Activated naive CD4-positive, alpha-beta T cell treated with anti-CD3 and anti-CD28 coated beads, Interleukin-2, amount 50 U/mL, for 72 hours (primary cell): ENCODE measurements at places on chromosomes 4 and X. TPM values are rescaled to one million over a fixed set of nuclear protein-coding genes. Genes with fewer than 3 reads are reported as not detected.
A peak's percentile ranks its signal among the peaks of the same experiment; 100 is the strongest.

The RENBP gene
- total RNA-seq: 16.1 TPM

The APELA gene
- not detected for total RNA-seq

GRCh38 chr4:52052475-52052780 is 1.3 kb downstream of the SPATA18 start:
- no peak for DNase-seq

The TRO gene
- 7.9 TPM for total RNA-seq

GRCh38 chr4:33400504-33400903 is 2680.3 kb downstream of the PCDH7 start:
- no peak for DNase-seq

The F8A3 gene
- total RNA-seq: 9.7 TPM

GRCh38 chrX:124383354-124383753 is 37.0 kb downstream of the SH2D1A start:
- DNase-seq: no peak

The TKTL2 gene
- not detected for total RNA-seq

- DNase-seq: no peak
Measured at GRCh38 chrX:16666541-16666940, 16.6 kb downstream of the S100G start.

The NSUN7 gene
- not detected for total RNA-seq

The IDUA gene
- 23.3 TPM for total RNA-seq

- no peak for DNase-seq
Measured at GRCh38 chr4:56220261-56220660, 167.0 kb downstream of the AASDH start.

DNA sequence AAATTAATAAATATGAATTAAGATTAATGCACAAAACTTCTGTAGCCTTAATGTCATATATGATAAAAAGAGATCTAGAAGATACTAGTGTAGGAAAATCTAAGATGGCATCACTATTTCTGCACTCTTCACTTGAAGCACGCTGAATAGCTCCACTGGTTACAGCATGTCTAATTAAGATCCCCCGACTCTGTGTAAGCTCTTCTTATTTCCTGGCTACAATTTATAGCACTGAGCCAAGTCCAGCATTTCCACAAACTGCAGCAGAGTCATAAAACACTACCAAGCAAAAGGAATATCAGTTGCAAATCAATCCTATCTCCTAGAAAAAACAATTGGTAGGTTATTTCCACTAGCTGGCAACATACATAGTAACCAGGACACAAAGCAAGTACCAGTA is 1.3 kb upstream of the CCNA2 start:
- DNase-seq: no peak

DNA sequence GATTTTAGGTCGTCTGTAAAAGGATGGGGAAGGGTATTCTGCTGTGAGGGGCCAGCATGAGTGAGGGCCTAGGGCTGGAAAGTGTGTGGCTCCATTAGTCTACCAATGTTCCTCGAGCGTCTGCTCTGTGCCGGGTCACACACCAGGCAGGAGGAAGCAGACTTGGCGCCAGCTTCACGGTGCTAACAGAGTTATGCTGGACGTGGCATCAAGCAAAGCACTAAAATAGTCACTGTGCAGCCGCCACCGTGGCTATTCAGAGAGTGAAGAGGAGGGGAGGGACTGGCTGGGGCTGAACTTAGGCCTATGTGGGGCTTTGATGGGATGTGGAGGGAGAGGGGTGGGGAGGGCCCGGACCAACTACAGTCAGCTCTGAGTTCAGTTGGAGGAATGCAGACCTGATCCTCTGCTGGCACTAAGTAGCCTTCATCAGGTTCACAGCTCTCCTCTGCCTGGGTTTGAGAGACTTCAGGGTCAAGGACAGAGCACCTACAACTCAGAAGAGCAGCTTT is 83.9 kb upstream of the MSX1 start:
- DNase-seq: no peak

The IL1RAPL2 gene
- not detected for total RNA-seq

DNA sequence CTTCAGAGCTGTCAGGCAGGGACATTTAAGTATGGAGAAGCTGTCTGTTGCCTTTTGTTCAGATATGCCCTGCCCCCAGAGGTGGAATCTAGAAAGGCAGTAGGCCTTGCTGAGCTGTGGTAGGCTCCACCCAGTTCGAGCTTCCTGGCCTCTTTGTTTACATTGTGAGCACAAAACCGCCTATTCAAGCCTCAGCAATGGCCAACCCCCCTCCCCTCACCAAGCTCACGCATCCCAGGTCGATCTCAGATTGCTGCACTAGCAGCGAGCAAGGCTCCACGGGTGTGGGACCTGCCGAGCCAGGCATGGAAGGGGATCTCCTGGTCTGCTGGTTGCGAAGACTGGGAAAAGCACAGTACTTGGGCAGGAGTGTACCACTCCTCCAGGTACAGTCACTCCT is 59.3 kb downstream of the ZNF674 start:
- DNase-seq: no peak

GRCh38 chr4:84597450-84597849 is 14.5 kb downstream of the CDS1 start:
- DNase-seq: no peak

DNA sequence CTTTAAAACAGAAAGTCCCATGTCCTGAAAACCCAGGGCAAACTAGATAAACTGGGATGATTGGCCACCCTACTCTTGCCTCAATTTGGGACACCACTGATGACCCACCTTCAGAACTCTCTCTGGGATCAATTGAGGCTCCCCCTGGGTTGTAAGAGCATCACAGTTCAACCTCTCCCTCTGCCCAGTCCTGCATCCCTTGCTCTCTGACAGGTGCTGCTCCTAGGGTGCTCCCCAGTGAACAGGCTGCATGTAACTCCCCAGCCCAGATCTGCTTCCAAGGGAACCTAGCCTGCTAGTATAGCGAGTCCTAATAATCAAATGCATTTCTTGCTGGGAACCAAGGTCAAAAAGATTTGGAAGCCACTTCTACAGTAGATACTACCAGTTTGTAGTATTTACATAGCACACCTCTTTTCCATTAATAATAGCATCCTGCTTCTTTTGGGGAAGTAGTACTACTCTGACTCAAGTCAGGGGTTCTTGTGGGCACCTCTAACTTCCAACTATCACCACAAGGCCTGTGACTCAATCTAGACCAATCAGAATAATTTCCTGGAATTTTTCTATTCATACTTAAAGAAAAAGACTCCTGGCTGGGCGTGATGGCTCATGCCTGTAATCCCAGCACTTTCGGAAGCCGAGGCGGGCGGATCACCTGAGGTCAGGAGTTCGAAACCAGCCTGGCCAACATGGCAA is 42.1 kb upstream of the SPINK2 start:
- DNase-seq: no peak

DNA sequence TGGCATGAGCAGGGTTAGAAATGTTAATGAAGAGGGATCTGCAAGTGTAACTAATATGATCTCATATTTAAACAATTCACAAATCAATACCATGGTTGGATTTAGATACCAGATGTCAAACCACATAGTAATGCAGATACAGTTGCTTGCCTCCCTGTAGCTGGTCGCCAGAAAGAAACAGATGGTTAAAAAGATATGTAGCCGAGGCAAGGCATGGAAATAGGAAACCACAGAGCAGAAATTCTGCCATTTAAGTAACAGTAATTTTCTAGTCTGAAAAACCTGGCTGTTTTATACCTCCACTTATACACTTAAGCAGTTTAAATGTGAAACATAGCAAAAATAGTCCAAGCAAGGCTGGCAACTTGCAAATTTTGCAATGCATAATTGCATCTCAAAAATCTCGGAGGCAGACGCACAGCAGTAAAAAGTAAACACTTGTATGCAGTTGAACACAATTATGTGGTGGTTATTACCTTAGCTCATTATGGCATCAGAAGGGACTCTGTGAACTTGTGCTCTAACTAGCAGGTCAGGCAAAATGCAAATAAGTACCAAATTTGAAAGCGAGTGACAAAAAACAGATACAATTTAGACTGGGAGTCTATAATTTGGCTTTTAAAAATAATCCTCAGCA is 126.8 kb downstream of the NAA11 start:
- DNase-seq: no peak

DNA sequence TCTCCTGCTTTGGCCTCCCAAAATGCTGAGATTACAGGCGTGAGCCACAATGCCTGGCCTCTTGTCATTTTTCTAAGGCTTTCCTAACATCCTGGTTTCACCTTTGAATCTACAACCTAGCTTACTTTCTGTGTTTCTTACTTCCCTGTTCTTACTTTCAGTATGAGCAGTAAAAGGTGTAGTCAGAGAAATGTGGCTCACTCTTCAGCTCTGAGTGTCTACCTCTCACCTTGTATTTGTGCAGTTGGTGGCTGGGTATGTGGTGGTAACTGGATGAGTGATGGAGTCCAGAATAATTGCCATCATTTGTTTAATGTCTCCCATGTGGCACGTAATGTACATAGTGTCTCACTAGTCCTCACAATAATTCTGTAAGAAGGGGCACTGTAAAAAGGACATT is 19.1 kb upstream of the CXCL11 start:
- DNase-seq: peak; percentile 50

DNA sequence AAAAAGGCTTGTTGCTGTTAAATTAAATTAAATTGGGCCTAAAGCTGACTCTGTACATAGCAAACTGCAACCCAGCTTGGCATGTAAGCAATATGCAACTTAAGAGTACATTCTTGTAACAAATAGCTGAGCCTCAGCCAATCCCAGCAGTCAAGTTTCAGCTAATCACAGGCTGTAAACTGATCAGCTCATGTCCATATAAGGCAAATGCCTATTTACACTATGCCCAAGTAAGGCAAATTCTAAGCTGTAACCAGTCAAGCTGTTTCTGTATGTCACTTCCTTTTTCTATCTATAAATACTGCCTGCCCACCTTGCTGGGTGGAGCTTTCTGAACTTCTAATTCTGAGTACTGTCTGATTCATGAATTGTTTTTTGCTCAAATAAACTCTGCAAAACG is 429.1 kb upstream of the FTHL17 start:
- no peak for DNase-seq

DNA sequence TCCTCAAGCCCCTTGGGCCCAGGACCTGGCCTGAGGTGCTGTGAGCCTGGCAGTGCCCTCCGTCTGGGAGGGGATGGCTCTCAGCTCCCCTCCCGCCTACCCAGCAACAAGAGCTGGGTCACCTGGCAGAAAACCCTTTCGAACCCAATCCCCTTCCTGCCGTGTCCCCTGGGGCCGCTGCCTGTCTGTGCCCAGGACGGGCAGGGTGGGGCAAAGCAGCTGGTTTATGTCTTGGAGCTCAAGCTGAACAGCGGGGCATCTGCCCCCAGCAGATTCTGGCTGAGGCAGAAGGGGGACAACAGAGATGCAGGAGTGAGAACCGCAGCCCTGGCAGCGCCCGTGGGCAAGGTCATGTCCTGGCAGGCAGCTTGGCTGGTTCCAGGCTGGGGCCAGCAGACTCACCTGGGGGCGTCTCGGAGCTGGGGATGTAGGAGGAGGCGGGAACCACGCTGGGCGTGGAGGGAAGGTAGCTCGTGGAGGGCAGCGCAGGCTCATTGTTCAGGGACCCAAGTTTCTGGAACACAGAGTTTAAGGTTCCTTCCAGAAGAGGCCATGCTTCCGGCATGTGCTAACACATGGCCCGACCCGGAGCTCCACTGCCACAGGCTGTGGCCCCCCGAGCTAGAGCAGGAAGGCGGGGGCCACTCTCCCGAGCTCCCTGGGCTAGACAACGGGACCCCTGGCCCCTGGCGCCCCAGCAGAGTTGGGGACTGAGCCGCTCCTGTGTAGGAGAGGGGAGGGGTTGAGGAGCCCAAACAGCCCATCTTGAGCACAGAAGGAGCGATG is 24.2 kb downstream of the NELFA start:
- DNase-seq: no peak

The FATE1 gene
- total RNA-seq: not detected

DNA sequence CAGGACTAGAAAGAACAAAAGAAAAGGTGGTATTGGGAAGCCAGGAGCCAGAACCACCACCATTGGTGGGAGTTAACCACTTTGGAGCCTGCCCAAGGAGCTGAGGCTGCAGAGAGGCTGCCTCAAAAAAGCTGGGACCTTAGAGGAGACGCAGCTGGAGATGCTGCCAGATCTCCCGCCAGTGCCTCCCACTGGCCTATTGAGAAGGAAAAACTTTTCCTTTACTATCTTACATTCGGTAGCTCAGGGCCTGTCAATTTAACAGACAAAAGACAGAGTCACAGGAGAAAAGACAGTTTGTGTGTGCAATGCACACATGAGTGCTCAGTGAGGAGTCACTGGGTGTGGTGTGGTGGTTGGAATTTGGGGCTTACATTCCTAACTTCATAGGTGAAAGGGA is 52.4 kb upstream of the HPSE start:
- DNase-seq: no peak

DNA sequence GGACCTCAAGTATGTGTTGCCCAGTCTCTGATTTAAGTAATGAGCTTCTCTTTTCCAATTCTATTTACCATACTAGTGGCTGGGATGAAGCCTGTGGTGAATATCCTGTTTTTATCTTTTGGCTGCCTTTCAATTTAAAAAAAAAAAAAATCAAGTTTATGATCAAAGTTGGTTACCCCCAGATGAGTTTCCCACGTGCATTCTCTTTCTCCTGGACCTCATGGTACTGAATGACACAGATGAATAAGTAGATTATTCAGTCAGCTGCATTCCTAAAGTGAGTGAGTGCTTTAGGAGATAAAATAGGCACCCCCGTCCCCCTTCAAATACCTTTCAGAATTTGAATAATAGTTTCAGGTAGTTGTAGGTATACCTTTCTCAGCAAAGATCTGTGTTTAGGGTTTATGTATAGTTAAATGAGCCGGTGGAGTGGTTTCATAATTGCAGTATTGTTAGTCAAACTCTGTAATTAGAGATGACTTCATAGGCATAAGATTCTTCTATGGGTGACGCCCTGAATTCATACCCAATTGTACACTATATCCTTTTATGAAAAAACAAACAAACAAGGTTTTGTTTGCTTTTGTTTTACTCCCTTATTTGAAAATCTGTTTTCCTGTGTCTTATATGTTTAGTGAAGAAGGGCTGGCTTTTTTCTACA is 41.9 kb downstream of the PLS3 start:
- DNase-seq: no peak
